ENCODE measurements at places on chromosomes 7 and 10.
A peak's percentile ranks its signal among the peaks of the same experiment; 100 is the strongest.

DNA sequence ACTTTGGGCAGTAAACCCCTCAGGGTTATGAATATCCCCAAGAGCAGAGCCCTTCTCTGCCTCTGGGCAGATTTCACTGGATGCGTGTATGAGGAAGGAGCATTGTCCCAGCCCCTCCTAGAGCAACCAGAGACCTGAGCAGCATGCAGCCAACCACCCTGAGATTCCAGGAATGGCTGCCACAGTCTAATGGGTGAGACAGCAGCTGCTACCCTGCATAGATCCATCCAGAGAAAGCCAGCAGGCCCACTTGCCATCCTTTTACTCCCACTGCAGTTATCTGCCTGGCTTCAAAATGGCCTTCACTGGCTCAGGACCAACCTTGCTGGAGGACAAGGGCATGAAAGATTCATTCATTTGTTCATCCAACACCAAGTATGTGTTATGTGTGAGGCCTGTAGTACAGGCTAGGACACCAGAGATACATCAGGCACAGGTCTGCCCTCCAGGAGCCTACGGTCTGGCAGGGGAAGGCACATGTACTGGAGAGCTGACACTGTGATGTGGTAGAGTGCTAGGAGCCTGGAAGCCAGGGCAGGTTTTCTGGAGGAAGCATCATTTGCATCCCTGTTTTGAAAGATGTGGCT lies 26.2 kb upstream of the C10orf105 start:
- no peak for DNase-seq

DNA sequence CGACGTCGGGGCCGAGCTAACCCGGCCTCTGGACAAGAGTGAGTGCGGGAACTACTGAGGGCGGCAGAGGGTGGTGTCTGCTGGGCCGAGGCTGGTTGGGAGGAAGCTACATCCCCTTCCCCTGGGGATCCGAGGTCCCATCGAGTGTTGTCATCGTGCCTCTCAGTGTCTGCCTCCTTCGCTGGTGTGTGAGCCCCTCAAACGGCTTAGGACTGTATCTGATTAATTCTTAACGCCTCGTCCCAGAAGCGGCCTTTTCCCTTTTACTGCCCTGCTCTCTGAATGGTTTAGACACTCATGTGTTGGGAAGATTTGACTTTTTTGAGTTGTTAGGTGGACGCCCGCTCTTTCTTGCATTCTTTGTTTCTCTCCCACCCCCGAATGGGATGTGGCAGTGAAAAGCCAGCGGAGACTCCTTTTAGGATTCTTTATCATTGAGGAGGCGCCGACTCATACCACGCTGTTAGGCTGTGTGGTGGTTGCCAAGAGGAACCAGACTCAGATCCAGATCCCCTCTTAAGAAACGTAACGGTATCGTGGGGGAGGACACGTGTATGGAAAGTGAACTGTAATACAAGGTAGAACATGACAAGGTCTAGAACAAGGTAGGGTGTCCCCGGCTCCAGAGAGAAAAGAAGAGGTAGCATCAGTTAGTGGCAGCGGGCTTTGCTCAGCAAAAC lies 631 bp downstream of the SUPV3L1 start:
- DNase-seq = no peak

DNA sequence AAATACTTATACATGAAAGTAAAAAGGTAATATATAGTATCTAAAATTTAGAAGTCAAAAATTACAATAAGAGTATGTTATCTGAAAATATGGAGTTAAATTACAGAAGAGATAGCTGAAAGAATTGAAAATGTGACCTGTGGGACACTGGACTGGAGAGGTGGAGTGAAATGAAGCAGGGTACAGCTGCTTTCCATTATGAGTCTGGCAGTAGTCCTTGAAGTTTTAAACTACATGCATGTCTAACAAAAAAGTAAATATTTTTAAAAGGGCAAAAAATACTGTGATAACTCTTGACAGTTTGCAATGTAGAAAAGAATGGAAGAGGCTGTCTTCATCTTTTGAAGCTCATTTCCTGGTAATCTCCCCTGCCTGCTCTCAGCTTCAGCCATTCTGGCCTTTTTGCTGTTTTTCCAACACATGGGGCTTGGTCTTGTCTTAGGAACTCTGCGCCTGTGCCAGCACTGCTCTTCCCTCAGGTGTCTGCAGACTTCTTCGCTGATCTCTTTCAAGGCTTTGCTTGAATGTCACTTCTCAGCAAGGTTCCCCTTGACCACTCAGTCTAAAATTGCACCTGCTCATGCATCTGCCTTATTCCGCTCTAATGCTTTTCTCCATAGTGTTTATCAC lies 36.9 kb downstream of the PTPRZ1 start:
- no peak for DNase-seq

DNA sequence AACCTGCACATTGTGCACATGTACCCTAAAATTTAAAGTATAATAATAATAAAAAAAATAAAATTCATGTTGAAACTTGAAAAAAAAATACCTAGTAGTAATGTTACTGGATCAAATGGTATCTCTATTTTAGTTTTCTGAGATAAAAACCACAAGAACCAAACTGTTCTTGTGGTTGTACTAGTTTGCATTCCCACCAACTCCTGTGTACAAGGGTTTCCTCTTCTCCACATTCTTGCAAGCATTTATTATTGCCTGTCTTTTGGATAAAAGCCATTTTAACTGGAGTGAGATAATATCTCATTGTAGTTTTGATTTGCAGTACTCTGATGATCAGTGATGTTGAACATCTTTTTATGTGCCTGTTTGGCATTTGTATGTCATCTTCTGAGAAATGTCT lies 177.7 kb downstream of the KIF20B start:
- no peak for DNase-seq

- no peak for DNase-seq
Measured at GRCh38 chr10:102148275-102148674, 3.9 kb upstream of the NOLC1 start.

DNA sequence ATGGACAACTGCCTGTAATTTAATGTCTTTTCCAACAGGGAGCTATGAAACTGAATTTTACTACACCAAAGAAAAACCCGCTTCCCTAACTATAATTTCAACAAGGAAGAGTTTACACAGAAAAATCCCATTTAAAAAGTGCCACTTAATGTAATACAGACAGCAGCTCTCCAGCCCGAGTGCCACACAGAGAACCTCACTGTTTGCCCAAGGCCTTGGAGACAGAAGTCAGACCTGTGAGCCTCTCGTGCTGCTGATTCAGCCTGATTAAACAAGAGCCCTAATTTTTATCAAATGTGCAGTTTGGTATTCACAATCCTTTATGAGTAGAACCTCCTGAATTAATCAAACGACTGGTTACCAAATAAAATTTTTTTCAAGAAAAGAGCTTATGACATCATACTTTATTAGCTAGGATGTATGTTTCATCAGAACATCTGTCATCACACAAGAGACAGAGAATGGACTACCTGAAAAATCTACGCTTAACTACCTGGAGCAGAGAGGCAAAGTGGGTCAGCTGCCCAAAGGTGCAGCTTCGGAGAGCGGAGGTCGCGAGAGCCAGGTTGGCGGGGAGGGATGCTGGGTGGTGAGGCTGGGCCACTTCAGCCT lies 543.6 kb downstream of the SDK1 start:
- DNase-seq = no peak

GRCh38 chr7:134140889-134141867 lies 14.0 kb downstream of the LRGUK start:
- peak; percentile 73 for DNase-seq

GRCh38 chr7:20365486-20365885 lies 34.8 kb downstream of the ITGB8 start:
- no peak for DNase-seq
